ELF-1 (cell line): ENCODE measurements at places on chromosomes 4 and X.
A peak's percentile ranks its signal among the peaks of the same experiment; 100 is the strongest.

DNA sequence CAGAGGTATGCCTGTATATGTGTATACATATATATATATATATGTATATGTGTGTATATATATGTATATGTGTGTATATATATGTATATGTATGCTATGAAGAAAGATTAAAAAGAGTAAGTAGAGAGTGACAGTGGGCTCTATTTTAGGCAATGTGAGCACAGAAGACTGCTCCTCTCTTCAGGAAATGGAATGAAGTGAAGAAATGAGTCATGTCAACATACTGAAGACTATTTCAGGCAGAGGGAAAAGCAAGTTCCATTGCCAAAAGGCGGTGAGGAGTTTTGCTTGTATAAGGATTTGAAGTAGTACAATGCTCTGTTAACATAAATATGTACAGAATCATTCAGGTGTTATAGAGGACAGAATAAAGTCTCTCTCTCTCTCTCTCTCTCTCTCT lies 773.2 kb upstream of the FTHL17 start:
- no peak for DNase-seq

DNA sequence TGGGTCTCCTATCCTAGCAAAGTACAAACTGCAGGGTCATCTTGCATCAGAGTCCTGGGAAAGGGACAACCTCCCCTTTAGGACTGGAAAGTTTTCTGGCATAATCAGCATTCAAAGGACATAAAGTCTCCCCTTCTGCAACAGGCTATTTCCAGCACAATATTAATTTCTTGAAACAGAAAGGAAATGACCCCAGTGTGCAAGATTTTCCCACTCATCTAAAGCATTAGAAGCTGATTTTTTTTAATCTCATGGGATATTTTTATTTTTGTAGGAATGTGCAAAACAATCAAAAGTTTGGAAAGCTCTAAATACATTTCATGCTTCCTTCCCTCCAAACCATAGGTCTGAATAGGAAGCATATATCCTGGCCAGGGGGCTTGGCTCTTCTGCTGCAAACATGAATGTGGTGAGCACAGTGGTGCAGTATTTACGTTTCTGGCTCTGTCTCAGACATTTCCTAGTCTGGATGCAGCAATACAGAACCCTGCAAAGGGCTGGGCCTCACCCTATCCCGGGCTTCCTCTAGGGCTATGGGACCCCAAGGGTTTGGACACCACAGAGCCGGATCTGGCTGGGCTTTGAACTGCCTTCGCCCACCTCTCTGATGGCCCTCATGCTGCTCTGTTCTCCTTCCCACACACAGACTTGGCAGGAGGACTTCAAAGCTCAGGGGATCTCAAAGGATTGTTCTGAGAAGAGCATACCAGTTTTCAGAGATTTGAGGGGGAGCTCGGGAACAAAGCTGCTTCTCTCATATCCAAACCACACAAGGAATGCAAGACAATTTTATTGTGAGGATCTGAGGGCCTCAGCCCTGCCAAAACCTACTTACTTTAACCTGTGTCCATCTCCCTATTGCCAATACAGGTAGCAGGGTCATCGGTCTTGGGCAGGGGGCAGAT lies 64.9 kb downstream of the POLR2B start:
- DNase-seq, result peak; percentile 18

DNA sequence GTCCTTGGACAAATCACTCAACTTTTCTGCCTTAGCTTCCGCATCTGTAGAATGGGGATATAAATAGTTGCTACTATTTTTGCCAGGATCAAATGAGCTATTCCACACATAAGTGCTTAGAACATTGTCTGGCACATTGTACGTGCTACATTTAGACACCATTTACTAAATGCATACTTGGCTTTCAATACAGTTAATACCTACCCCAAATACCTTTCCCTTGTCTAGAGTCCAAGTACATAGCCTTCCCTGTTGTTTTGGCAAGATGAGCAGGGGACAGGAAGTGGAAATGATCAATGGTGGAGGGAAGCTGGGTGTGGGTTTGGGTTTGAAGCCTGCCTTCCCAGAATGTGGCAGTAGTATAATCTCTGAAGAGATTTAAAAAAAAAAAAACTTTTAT lies 82.0 kb downstream of the CHRDL1 start:
- DNase-seq, result no peak

DNA sequence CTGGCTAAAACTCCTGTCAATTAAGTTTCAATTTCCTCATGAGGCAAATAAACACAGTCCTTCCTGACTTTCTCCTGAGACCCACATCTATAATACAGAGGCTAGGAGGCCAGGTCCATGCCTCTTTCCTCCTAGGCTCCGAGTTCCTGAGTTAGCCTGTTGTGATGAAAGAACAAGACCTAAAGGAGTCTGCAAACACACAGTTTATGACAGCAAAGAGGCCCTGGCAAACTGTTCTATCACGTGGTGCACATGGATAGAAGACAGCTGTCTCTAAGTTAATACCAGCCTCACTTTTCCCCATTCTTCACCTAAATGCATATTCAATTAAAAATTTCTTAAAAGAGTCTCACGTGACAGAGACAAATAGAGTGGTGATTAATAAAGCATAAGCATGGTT lies 145.2 kb downstream of the TET2 start:
- no peak for DNase-seq

DNA sequence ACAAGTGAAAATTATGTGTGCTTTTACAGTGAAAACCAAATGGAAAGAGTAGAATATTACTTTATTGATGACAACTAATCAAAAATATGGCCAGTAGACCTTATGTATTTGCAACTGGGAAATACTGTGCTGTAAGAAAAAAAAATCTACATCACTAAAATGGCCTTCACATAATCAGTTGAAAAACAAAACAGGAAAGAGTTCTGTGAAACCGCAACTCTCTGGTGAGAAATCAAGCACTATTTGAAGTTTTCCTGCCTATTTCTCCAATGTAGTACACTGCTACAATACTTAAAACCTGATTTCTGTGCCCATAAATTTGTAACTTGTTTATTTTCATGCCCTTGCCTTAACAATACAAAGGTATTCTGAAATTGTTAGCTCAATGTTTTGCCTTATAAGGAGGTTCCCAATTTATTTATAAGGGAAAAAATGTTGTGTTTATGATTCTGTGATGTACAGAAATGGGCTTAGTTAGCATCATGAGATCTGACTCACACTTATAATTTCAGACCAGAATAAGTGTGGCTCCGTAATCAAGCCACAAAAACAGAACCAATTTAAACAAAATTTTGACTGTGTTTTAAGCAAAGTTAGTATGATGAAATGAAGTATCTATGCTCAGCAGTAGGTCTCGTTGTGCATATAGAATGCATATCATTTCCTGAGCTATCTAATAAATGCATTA lies 147.1 kb downstream of the FAT4 start:
- DNase-seq, result no peak

- no peak for DNase-seq
Measured at GRCh38 chr4:138537731-138538490, 295.8 kb upstream of the SLC7A11 start.

- no peak for DNase-seq
Measured at GRCh38 chr4:147550626-147551246, 66.5 kb upstream of the TMEM184C start.

DNA sequence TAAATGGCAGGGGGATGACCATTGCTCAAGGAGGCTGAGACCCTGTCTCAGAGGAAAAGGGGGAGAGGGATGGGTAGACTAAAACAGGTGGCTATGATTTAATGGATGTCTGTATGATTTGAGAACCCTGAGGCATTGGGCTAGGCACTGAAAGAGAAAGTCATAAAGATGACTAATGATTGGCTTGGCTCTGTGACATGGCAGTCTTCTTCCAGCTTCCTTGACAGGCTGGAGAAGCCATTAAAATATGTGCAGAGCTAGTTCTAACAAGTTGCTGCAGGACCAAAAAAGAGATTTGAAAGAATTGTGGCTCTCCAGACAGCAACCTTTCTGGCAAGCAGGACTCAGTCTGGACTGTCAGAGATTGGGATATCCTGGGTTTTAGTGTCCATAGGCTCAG lies 53.6 kb downstream of the AMER1 start:
- peak; percentile 8 for DNase-seq

DNA sequence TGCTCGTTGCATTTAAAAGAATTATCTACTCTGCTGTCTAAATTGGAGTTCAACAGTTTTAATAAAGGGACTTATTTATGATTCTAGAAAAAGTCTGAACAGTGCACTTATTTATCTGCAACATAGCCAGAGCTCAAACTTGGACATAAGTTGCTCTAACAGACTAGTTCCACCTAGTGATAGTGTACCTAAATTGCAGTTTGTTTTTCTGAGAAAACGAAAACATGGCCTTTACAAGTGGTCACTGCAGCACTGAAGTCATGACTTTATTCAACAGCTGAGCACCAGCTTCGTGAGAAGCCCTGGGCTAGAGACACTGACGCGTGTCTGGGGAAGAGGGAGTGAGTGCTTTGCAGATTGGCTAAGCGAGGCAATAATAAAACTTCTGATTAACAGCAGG lies 77.3 kb upstream of the IGSF1 start:
- peak; percentile 25 for DNase-seq

- no peak for DNase-seq
Measured at GRCh38 chr4:71595576-71596108, 188.2 kb downstream of the GC start.

DNA sequence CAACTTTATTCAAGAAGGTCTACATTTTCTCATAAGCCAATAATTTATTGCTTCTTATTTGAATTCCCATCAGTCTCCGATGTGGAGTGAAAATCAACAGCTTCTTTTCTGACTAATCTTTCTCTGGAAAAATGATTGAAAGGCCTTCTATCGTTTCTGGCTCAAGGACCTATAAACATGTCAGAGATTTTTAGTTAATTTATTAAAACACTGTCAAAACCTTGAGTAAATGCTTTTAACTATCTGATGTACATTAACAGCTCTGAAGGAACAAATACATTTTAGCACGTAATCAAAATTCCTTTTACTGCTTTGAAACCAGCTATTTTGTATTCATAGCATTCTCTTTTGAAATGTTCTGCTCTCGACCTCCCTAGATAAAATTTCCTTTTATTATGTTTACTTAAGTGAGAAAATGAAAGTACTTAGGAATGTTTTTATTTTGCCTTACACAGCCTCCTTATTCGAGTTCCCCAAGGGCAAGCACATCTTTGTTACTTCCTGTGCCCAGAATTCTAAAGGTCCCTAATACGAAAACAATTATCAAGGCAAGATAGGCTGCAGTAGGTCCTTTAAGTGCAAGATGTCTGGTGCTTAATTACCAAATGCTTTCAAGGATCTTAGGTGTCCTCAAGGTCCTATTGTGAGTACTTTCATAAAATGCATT lies 3.1 kb upstream of the ZFX start:
- no peak for DNase-seq

- no peak for DNase-seq
Measured at GRCh38 chrX:42515939-42516338, 262.0 kb downstream of the PPP1R2C start.

DNA sequence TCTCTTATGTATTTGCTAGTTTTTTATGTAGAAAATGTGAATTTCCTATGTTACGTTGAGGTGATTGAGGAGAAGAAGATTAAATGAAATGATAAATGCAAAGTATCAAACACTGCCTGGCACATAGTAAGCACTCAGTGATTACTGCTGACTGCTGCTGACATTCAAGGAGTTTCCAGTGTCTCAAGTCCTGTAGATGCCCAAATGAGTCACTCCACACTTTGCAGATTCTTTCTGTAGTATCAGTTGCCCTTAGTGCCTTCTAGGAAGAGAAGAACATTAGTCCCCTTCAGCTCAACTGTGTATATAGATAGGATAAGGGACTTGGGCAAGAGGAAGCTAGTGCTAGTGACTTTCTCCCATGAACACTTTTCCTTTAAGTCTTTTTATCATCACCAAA lies 240.5 kb upstream of the TEX13A start:
- DNase-seq, result no peak

DNA sequence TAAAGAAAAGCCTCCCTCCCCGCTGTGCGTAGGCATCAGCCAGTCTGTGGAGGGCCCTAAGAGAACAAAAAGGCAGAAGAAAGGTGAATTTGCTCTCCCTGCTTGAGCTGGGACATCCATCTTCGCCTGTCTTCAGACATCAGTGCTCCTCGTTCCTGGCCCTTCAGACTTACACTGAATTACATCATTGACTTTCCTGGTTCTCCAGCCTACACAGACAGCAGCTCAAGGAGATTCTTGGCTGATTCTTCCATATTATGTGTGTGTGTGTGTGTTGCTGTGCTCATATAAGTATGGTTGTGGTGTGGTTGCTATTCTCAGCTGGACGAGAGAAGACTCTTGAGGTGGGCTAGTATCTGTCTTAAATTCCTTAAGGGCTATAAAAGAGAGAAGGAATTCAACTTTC lies 35.5 kb upstream of the CD99L2 start:
- DNase-seq, result peak; percentile 70

DNA sequence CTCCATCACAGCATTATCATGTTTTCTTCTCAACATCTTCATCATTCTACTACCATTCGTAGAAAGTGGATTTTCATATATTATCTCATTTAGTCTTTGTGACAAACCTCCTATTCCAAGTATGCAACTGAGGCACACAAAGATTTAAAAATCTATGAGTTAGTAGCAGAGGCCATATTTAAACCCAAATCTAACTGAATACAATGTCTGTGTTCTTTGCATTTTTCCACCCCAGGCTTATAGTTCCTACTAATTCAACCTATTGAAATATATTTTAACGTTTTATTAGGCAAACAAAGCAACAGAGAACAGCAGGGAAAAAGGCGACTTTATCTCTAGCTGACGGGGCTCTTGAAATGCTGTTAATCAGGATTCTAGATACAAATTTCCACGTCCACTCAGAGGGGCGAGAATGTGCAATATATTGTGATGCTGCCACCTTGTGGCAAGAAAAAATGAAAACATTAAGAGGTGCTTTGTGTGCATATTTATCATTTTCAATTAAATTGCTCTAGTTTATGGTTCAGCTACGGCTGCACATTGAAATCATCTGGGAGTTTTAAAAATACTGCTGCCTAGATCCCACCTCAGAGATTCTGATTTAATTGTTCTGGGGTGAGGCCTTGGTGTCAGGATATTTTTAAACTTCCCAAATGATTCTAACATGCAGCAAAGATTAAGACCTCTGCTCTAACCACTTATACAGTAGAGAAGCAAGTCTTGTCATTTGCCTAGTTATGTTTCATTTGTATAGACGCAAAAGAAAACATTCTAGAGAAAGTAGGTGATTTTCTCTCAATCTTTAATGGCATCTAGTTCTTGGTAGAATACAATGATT lies 315.9 kb downstream of the MAPK10 start:
- DNase-seq, result no peak

- no peak for DNase-seq
Measured at GRCh38 chrX:129653971-129654651, 645 bp downstream of the APLN start.

GRCh38 chr4:32988165-32988811 lies 2268.1 kb downstream of the PCDH7 start:
- no peak for DNase-seq

DNA sequence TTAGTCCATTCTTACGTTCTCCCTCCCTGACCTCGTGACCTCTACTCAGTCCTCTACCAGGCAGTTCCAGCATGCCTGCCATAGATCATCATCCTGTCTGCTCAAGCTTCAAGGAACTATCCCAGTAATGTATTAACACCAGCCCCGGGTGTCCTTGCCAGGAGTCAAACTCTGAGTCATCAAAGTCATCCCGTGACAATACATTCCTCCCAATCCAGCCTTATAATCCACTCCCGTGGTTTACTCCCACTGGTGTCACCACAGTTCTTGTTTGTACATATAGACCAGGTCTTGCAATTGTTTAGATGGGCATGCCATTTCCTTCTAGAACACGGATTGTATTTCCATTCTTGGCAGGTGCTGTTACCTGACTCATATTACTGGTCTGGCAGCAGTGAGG lies 68.7 kb upstream of the TAB3 start:
- peak; percentile 68 for DNase-seq
